ENCODE measurements at places on chromosomes 13 and 19. TPM values are rescaled to one million over a fixed set of nuclear protein-coding genes. Genes with fewer than 3 reads are reported as not detected.

Gene ARHGAP33
- 9.3 TPM for total RNA-seq

Gene LENG9
- total RNA-seq: 7.1 TPM

Gene IGLON5
- not detected for total RNA-seq

Gene DNAJB1
- 206 TPM for total RNA-seq

Gene ANKLE1
- total RNA-seq: 0.36 TPM

Gene TYROBP
- total RNA-seq: not detected

Gene ZNF792
- total RNA-seq: 1.4 TPM

Gene DENND1C
- total RNA-seq: 0.25 TPM

Gene ZIM2
- total RNA-seq: not detected

Gene PRSS57
- 0.23 TPM for total RNA-seq

Gene ZNF665
- total RNA-seq: not detected

Gene SIGLEC7
- not detected for total RNA-seq

Gene C13orf46
- 0.14 TPM for total RNA-seq

Gene SUCLA2
- total RNA-seq: 30.2 TPM

Gene KIR3DL2
- total RNA-seq: 0.06 TPM

Gene KLK15
- total RNA-seq: not detected

Gene C19orf85
- total RNA-seq: not detected
